ENCODE measurements at places on chromosomes 7 and 10. TPM values are rescaled to one million over a fixed set of nuclear protein-coding genes. Genes with fewer than 3 reads are reported as not detected.

Gene CYP17A1
- 0.83 TPM for total RNA-seq

Gene HMX2
- not detected for total RNA-seq

Gene OPN1SW
- total RNA-seq = not detected

Gene SOSTDC1
- total RNA-seq = not detected

Gene WEE2
- 0.07 TPM for total RNA-seq

Gene ACHE
- 6.7 TPM for total RNA-seq

Gene MYPN
- not detected for total RNA-seq

Gene PNLIP
- not detected for total RNA-seq

Gene KCNIP2
- total RNA-seq = 8.6 TPM

Gene CTNNA3
- 6.9 TPM for total RNA-seq

Gene TMEM254
- total RNA-seq = 3.6 TPM

Gene ZNF485
- total RNA-seq = 9.5 TPM

Gene FAM25A
- not detected for total RNA-seq

Gene SPDYE6
- not detected for total RNA-seq

Gene TMEM168
- 10.3 TPM for total RNA-seq

Gene NKX6-2
- total RNA-seq = not detected

Gene VWA2
- total RNA-seq = not detected

Gene STAG3
- total RNA-seq = 2.5 TPM

Gene RAMP3
- total RNA-seq = 46.6 TPM

Gene CHPF2
- 18.5 TPM for total RNA-seq

Gene ADAM8
- 5.1 TPM for total RNA-seq

Gene TWNK
- 11.8 TPM for total RNA-seq

Gene ARHGAP22
- 3.0 TPM for total RNA-seq

Gene LLCFC1
- not detected for total RNA-seq

Gene CYP2W1
- not detected for total RNA-seq

Gene UTF1
- not detected for total RNA-seq

Gene TMEM225B
- 0.77 TPM for total RNA-seq

Gene CTAGE15
- total RNA-seq = not detected

Gene TMEM229A
- not detected for total RNA-seq

Gene GNA12
- 31.9 TPM for total RNA-seq

Gene ZEB1
- total RNA-seq = 193 TPM

Gene BEND7
- 16.8 TPM for total RNA-seq

Gene SLC13A1
- total RNA-seq = not detected

Gene POLR2J3
- total RNA-seq = 26.0 TPM

Gene LGI1
- total RNA-seq = not detected

Gene ASZ1
- total RNA-seq = not detected

Gene HIP1
- 27.0 TPM for total RNA-seq

Gene RNF32
- total RNA-seq = 0.41 TPM

Gene MPP7
- total RNA-seq = 18.0 TPM

Gene OR9A2
- total RNA-seq = not detected

Gene KIAA1549
- total RNA-seq = 1.5 TPM

Gene HYAL4
- not detected for total RNA-seq

Gene LRRC17
- total RNA-seq = 7.7 TPM

Gene ANKRD22
- total RNA-seq = 0.48 TPM

Gene KIF11
- total RNA-seq = 31.0 TPM

Gene TAS2R4
- 0.29 TPM for total RNA-seq

Gene ECHDC3
- 12.9 TPM for total RNA-seq

Gene ADCY1
- 4.3 TPM for total RNA-seq

Gene MMP21
- total RNA-seq = 0.21 TPM

Gene ZNF33A
- 77.8 TPM for total RNA-seq

Gene CHAT
- total RNA-seq = not detected

Gene INA
- total RNA-seq = not detected

Gene NAT16
- not detected for total RNA-seq

Gene MPLKIP
- total RNA-seq = 26.3 TPM

Gene ZNF736
- total RNA-seq = 28.7 TPM

Gene VIPR2
- 5.6 TPM for total RNA-seq

Gene ATRNL1
- 431 TPM for total RNA-seq

Gene C10orf95
- not detected for total RNA-seq

Gene SPDYE16
- 0.35 TPM for total RNA-seq
